ENCODE measurements at places on chromosomes 12 and 14.

DNA sequence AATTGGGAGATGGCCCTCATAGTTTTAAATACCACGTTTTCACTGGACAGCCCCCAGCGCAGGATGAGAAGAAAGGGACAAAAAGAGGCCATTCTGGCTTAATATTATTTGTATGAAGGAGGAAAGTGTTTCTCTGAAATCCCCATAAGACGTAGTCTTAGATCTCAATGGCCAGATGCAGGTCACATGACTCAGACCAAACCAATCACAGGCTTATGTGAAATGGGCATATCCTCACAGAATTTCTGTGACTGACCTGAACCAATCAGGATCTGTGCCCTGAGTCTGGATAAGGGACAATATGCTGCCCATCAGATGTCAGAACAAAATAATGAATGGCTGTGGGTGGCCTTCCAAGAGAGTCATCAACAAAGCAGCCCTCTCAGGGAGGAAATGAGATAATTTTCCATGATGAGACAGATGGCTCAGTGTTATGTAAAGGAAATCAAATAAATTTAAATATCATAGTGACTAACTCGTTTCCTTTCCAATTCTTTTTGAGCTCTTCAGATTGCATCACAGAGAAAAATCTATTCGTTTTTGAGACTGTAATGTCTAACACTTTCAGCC, 1009.5 kb upstream of the TMEM132C start:
- no peak for DNase-seq

DNA sequence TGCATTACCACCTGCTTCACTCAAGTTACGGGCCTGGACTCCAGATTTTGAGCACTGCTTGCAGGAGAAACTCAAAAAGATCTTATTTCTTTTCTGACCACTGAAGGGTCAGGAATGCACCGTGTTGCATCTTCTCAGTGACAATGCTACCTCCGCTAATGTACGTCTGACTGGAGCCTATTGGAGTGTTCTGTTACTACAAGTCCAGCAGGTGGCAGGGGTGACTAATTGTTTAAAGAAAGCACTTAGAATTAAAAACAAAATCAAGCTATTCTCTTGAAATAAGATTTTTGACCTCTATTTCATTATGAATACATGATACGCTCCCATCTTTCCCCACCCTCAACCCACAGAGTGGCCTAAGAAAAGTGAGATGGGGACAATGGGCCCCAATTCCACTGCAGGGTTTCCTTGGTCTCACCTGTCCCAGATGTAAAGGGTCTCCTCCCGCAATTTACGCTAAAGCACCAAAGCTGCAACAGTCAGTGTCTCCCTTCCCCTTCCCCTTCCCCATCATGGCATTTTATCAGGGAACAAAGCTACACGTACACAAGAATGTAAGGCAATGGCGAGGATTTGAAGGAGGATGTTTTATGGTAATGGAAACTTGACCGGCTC, 2.2 kb downstream of the TBPL2 start:
- DNase-seq = peak; percentile 14

- DNase-seq = no peak
Measured at GRCh38 chr12:82619644-82620043, 67.1 kb upstream of the TMTC2 start.

- DNase-seq = no peak
Measured at GRCh38 chr12:1607940-1608712, 13.7 kb upstream of the FBXL14 start.

DNA sequence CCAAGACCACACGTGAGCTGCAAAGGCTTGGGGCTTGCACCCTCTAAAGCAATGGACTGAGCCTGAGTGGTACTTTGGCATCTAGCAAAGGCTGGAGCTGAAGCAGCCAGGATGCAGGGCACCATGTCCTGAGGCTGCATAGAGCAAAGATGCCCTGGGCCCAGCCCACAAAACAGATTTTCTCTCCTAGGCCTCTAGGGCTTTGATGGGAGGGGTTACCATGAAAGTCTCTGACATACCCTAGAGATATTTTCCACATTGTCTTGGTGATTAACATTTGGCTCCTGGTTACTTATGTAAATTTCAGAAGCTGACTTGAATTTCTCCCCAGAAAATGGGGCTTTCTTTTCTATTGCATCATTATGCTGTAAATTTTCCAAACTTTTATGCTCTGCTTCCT, 438.3 kb downstream of the SLC16A7 start:
- no peak for DNase-seq

- no peak for DNase-seq
Measured at GRCh38 chr14:94922595-94923239, 152.8 kb upstream of the GSC start.

DNA sequence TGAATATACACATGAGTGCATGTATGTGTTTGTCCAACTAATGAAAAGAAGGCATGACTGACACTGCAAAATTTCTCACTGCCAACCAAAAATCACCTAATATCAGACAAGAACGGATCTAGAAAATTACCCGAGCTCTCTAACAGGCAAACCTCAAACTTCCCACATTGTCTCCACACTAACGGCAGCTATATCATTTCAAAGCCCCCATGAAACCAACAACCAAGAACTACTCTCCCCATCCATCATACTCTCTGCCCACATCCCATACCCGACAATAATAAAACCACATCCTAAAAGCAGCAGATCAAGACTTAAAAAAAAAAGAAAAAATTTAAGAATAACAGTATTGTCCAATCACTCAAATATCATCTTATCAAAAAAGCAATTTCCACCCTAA, 227.1 kb downstream of the CEP128 start:
- no peak for DNase-seq

GRCh38 chr14:105326891-105327694, 12.5 kb downstream of the PACS2 start:
- DNase-seq = no peak

- DNase-seq = no peak
Measured at GRCh38 chr12:121452340-121452984, 52.5 kb downstream of the RNF34 start.

GRCh38 chr12:97063292-97063935, 156.4 kb downstream of the NEDD1 start:
- no peak for DNase-seq

DNA sequence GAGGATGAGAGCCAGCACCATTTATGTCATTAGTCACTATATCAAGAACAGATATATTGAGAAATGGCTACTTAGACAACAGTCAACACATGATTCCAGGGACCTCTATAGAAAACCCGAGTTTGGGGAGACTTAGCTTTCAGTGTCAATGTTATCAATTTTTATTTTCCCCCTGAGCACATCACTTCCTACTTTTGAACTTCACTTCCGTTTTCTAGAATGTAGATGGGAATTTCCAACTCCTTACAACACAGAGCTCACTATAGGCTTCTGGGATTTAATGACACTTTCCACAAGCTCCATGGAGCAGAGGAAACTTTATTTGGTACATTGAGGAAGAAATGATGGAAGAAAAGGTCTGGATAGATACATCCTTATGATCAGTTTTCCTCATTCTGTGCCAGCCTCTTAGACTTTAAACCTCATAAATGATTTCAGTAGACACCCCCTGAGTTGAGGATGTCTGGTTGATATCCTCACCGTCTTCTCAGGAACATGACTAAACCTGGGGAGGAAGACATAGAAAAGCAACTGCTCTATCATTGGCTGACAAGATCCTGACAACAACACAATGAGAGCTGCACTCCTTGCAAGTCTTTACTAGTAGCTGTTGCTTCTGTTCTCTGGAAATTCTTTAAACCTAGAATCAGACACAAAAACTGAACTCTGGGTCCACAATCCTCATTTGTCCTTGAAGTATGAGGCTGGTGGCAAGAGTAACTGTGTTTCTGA, 449.4 kb upstream of the OR4E1 start:
- no peak for DNase-seq

GRCh38 chr12:337039-337438, 52.1 kb downstream of the KDM5A start:
- DNase-seq = no peak

DNA sequence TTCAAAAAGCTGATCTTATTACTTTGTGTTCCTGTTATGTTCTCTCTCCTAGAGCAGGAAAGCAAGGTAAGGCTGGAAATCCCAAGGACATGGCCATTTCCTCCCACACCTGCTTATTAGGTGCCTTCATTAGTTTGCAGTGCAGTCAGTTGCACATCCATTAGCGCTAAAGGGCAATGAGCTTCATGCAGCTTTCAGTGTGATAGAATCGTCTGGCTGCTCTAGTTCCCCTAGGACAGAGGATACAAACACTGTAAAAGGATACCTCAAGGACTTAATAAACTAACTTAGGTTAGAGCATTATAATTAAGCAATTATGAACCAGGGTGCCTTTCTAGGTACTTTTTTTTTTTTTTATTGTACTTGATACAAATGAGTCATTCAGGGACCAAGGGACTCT, 21.1 kb downstream of the TMEM117 start:
- DNase-seq = no peak

- no peak for DNase-seq
Measured at GRCh38 chr12:1502379-1502720, 92.0 kb downstream of the FBXL14 start.

DNA sequence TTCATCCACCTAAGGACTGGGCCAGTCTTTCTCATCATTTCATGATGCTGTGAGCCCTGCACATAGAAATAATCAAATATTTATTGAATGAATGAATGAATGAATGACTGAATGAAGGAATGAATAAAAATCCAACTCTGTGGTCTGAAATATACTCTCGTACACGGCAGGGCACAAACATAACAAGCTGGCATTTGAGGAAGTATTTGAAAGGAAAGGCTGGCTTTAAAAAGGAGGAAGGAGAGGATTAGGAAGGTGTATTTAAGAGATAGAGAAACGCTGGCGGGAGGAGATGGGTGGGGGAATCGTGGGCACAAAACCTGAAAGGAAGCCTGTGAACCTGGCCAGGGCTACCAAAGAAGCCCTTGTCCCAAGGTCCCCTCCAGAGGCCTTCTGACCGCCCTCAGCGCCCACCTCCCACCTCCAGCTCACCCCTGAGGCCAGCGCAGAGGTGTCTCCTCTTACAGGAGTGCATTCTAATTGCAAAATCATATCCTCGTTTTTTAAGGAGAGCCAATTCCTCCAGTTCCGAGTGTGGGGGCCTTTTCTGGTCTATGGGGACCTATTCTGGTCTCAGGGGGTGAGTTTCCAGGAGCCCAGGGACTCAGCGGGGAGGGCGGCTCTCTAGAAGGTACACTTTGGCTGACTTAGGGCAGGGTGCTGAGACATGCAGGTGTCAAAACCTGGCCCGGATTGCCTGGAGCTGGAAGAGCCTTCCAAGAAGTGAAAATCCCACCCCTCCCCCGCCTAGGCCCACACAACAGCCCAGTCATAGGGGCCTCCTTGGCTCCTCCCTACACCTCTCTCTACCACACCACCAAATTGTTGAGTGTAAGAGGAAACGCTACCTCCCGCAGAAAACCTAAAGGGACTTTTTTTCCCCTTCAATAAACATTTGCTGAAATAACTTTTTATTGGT, 8.7 kb upstream of the JDP2 start:
- peak; percentile 44 for DNase-seq

DNA sequence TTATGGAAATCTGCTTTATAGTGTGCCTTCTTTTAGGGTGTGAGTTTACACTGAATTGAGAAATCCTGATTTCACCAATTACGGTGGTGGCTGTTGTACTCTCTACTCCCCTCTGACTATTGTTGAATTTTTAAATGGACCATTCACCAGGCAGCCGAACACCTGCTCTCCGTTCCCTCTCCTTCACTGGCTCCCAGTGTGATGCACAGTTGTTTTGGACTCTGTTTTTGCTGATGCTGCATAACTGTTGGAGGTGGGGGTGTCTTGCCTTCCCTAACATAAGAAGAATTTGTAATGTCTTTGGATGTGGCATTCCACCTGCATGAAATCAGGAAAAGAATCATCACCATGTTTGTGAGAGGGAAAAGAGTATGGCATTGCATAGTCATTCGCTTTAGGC, 341.2 kb downstream of the SNAPC1 start:
- no peak for DNase-seq

All from germinal center (tissue), 1 donor.